Neural crest cell (in vitro differentiated cells): ENCODE measurements at places on chromosomes 3 and 15. TPM values are rescaled to one million over a fixed set of nuclear protein-coding genes. Genes with fewer than 3 reads are reported as not detected.

DNA sequence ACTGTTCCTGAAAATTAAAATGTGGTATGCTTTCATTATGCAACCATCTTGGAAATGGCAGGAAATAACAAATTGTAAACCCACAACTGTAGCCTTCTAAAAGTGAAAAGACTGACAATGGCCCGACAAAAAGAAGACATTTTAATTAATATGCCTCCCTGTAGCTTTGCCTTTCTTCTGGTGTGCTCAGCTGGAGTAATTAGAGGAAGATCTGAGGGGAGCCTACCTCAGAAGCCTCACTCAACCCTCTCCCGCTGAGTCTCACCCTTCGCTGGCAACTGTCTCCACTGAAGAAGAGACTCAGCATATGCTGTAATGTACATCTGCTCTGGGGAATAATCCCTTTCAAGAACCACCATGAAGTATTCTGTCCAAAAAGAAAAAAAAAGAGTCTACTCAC is 104.7 kb upstream of the SETMAR start:
- DNase-seq = no peak

DNA sequence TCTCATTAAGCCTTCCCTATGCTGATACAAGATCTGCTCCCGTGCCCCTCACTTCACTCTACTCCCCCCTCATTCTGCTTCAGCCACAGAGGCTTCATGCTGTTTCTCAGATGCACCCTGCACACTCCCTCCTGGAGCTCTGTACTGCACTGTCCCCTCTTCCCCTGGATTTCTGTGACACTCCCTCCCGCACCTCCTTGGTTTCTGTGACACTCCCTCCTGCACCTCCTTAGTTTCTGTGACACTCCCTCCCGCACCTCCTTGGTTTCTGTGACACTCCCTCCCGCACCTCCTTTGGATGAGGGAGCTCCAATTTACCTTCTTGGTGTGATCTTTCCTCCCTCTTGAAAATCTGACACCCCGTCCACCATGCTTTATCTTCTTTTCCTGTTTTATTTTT is 28.2 kb downstream of the BDH1 start:
- DNase-seq = no peak

DNA sequence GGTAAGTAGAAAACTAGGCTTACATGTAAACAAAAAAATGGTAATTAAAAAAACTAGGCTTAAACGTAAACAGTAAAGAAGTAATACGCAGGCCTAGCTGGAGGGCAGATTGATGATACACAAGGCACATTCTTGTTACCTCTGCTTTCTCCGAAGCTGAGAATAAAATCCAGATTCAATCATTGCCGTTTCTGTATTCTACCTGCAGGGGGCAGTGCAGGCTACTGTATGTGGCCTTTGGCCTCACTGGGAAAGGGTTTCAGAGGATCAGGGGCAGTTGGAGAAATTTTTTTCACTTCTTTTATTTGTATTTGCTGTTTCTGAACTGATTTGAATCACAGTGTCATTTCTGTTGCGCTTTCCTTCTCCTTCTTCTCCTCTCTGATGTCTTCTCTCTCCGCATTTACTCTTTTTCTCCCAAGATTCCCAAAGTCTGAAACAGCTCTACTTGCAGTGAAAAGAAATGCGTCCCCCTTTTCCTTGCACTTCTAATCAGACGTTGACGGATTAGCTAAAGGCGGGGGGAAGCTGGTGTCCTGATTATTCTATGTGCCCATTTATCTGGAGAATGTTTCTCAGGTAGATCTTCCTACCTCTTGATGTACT is 67.1 kb upstream of the MCTP2 start:
- peak; percentile 77 for DNase-seq

- no peak for DNase-seq
Measured at GRCh38 chr3:194100856-194101390, 35.0 kb upstream of the HES1 start.

The CAMK1 gene
- total RNA-seq = 19.5 and 22.5 TPM in 2 replicates

- no peak for DNase-seq
Measured at GRCh38 chr15:56371495-56372147, 6.4 kb downstream of the TEX9 start.

DNA sequence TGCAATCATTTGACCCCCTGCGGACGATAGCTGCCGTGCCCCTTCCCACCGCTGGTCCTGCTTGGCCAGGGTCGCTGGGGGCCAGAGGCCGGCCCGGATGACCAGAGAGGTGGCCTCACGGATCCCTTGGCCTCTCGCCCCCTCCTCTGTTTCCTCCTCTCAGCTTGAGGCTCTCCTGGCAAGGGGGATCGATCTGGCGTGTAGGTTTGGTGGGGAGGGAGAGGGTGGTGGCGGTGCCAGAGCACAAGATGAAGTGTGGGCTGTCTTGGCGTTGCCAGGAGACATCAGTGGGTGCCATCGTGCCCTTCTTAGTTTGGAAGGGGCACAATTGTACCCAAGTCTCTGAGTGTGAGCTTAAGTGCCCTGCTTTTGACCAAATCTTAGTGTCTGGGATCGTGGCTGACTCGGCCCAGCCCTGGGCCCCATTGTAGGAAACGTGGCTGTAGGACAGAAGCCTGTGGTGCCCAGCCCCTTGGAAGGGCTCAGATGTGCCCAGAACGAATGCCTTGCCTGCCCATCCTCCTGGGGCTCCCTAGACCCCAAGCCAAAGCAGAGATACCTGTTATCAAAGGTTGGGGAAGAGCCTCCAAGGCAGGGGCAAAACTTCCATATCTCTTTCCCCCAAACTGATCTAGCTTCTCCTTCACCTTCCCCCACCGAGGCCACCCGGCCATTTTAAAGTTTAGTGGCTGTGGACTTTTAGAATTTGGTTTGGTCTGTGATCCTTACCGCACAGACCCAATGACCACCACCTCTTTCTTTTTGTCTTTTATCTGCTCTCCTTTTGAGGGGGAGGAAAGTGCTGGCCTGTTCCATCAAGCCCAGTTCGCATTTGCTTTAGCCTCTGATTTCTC is 14.4 kb downstream of the NR2F2 start:
- DNase-seq = no peak

The RLBP1 gene
- 5.7 and 6.3 TPM in 2 replicates for total RNA-seq

GRCh38 chr3:24004171-24004938 is 59.3 kb downstream of the NR1D2 start:
- no peak for DNase-seq

GRCh38 chr3:189948724-189949045 is 172.0 kb downstream of the P3H2 start:
- DNase-seq = no peak

The SLC38A3 gene
- total RNA-seq = 1.8 and 2.7 TPM in 2 replicates

- DNase-seq = no peak
Measured at GRCh38 chr15:41060505-41060904, 55.6 kb downstream of the INO80 start.

DNA sequence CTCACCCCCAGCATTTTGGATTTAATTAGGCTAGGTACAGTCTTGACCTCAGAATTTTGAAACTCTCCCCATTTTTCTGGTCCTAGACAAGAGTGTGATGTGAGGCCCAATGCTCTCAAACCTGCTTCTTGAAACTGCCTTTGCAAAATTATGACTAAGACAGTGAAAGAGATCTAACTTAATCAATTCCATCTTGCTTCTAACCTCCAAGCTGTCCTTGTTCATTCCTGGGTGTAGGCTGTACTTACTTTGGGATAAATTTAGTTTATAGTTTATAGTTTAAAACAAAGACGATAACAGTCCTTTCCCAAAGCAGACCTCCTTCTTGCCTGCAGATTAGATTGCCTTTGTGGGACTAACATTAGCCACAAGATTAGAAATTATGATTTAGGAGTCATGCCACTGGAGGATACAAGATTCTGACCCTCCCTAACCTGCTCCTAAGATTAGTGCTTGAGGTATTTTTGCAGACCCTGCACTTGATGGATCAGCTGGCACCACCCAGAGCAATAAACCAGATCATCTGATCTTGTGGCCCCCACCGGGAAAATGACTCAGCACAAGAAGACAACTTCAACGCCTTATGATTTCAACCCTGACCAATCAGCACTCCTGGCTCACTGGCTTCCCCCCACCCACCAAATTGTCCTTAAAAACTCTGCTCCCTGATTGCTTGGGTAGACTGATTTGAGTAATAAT is 59.6 kb downstream of the CD200R1L start:
- no peak for DNase-seq

DNA sequence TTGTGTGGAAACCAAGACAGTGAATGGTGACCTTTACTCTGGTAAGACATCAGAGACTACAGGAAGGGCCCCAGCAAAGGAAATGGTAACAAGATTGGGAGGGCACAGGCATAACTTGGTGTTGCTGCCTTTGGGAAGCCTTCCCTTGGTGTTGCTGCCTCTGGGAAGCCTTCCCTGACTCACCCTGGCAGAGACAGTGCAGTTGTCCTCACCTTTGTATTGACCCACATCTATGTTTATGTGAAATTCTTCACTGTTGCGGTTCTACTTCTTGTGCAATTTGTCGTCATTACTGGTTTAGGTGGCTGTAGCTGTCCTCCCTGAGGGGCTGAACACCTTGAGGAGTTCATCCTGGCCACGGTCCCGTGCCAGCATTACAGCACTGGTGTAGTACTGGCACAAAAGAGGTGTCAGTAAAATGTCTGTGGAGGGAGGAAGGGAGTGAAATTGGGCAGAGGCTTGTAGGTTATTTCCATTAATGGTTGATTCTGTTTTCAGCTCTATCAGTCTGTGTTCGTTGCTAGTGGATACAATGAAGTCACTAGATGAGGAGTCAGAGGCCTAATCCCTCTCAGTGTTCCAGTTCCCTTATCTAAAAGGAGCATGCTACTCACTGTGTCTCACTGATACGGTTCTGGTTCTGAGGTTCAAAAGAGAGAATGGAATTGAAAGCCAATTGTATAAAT is 21.6 kb downstream of the IFT122 start:
- DNase-seq = no peak

DNA sequence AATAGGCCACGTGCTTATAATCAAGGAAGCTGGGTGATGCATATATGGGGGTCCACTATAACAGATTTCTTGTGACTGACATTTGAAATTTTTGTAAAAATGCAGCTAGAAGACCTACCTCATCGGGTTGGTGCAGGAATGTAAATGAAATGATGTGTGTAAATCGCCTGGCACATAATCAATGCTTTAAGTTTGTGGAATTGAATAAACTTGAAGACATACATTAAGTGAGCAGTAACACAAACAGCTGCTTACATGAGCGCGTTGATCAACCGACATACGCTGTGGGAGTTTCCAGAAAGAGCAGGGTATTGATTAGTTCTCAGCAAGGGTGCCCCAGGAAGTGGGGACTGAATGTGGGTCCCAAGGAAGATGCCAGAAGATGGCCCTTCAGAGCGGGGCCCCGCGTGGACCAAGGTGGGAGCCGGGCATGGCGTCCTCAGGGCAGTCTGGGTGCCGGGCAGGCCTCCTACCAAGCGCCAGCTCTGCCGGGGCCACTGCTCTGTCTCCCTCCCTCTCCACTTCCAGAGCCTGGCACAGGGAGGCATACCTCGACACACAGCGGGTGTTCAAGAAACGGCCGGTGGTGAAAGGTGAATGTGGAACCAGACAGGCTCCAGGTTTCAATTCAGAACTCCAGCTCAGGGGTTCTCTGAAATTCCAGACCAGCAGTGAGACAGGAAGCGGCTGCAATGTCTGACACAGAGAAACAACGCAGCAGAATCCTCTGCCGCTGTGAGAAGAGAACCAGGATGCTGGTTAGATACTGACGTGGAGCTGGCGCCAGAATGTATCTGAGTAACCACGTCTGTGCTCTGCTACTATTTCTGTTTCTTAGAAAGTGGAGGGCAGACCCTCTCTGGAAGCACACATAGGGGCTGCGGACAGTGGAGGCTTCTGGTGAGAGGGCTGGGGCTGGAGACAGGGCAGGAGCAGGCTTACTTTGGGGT is 12.6 kb downstream of the BFSP2 start:
- no peak for DNase-seq

DNA sequence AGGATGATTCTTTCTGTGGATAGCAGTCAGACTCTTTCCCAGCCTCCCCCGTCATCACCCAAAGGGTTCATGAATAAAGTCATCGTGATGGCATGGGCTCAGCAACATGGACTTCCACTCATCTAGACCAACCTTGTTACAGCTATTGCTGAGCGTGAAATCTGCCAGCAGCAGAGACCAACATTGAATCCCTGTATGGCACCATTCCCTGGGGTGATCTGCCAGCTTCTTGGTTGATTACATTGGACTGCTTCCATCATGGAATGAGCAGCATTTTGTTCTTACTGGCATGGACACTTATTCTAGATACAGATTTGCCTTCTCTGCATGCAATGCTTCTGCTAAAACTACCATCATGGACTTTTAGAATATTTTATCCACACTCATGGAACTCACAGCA is 195.6 kb upstream of the AZI2 start:
- no peak for DNase-seq

The C3orf62 gene
- 9.2 and 9.8 TPM in 2 replicates for total RNA-seq

GRCh38 chr15:43133430-43134156 is at the start of gene TMEM62:
TSS of gene TMEM62 (plus strand) at chr15:43133586. CDS start at chr15:43133803, 217 bp downstream.
- peak; percentile 52 for DNase-seq

DNA sequence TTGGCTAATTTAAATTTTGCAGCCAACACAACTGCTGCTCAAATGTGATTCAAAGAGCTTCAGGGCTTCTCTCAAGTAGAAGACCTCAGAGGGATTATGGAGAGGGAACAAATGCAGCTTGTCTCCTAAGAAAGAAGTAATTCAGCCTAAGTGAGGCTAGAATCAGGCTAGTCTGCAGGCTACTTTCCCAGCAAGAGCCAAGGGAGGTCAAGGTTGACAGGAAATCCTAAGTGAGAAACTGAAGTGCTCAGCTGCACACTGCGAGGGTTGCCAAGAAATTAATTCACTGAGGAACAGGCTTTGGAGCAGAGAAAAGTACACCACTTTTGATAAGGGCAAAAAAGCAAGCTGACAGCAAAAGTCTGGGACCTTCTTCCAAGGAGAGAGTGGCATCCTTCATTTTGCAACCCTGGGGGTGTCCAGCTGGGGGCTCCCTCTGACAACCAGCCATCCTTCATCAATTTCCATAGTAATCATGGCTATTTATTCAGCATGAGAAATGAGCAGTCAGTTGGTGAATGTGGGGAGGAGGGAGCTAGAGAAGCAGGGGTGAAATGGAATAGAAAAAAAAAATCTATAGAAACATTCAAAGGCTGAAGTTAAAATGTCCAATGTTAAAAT is 646.4 kb upstream of the ADAMTS9 start:
- DNase-seq = peak; percentile 34

DNA sequence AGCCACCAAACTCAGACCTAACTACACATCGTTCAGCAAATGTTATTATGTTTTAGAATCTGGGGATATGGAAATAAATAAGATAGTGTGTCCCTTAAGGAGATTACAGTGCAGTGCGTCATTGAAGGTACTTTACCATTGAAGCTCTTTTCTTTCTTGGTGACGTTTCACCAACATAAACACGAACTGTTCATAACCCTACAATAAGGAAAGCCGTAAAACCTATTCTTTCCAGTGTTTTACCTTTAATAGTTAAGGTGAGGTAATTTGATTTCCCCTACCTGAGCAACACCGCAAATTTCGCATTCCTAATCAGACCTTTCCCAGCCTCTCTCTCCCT is 826 bp downstream of the CCDC66 start:
- DNase-seq = no peak

The GTPBP8 gene
- total RNA-seq = 26.7 and 28.1 TPM in 2 replicates

DNA sequence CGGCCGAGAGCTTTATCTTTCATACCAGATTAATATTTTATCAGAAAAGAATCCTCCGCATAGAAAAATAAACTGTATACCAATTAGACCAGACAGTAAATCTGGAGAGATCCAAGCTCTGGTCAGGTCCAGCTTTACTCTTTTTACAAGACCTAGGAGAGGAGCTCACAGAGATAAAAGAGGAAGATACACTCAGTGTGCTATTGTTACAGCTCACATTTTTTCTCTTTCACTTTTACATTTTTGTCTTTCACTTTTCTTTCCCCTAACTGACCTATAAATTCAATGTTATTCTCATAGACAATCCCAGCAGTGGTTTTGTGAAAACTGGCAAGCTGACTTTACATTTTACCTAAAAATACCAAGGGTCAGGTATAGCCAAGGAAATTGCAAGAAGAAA is 55.8 kb downstream of the GUCA1C start:
- DNase-seq = no peak

The ZNF502 gene
- not detected in 2 replicates for total RNA-seq

GRCh38 chr15:45376300-45376928 is 1.9 kb downstream of the GATM start:
- DNase-seq = no peak
